ENCODE measurements at places on chromosomes 3 and 15.

- DNase-seq = no peak
Measured at GRCh38 chr3:83496462-83496861, 1462.3 kb upstream of the CADM2 start.

DNA sequence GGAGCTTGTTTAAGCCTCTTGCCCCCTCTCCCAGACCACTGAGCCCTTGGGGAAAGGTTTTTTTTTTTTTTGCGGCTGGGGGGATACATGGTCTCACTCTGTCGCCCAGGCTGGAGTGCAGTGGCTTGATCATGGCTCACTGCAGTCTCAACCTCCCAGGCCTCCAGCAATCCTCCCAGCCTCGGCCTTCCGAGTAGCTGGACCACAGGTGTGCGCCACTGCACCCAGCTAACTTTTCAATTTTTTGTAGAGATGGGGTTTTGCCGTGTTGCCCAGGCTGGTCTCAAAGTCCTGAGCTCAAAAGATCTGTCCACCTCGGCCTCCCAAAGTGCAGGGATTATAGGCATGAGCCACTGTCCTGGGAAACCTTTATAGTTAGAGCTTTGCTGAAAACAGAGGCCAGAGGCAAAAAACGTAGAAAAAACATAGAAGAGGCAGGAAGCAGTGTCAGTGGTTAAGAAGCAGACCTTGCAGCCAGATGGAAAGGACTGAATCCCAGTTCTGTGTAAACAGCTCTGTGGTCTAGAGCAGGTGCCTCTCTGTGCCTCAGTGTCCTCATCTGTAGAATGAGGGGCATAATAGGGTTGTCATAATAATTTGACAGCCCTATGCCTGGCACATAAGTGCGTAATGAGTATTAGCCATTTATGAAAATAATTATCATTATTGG lies 33.1 kb downstream of the CMTM7 start:
- DNase-seq = no peak

GRCh38 chr15:96253006-96253747 lies 77.3 kb upstream of the NR2F2 start:
- no peak for DNase-seq

DNA sequence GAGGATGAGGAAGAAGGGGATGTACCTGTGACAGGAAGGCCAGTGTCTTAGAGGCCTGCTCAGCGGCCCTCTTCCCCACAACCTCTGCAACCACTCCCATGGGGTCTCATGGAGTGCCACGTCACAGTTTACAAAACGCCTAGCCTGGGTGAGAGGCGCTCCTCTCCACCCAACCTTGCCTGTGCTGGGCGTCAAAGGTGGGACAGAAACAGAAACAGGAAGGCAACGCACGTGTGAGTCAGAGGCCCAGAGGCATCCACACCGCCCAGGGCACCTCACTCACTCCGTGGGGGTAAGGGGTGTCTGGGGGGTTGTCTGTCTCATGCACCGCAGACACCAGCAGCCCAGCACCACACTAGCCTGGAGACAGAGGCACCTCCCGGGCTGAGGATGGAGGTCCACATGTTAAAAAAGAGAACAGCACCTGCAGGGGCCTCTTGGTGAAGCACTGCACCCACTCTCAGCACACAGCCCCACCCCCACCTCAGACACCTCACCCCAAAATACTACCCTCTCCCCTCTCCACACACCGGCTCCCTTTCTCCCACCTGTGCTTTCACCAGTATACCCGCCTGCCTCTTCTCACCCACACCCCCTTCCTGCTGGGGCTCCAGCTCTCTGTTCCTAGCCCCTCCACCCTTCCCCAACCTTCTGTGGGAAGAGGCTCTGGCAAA lies 4.7 kb upstream of the CALML4 start:
- no peak for DNase-seq

- DNase-seq = no peak
Measured at GRCh38 chr15:57867970-57868798, 161.7 kb downstream of the POLR2M start.

- no peak for DNase-seq
Measured at GRCh38 chr3:3851621-3852323, 52.5 kb downstream of the LRRN1 start.

DNA sequence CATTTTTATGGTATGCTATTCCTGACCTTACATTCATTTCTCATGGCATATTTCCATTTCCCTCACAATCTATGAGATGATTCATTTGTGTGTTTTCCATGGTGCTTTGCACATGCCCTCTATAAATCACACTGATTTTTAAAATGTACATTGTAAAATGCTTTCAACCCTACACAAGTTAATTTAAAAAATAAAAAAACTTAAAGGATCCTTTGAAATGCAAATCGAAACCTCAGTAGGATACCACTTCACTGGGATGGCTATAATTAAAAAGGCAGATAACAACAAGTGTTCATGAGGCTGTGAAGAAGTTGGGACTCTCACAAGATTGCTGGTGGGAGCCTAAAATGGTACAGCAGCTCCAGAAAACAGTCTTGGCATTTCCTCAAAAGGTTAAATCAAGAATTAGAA lies 83.5 kb downstream of the FMN1 start:
- DNase-seq = no peak

- peak; percentile 35 for DNase-seq
Measured at GRCh38 chr15:68794863-68795262, 25.8 kb downstream of the ANP32A start.

GRCh38 chr3:5212628-5213573 lies 25.4 kb downstream of the EDEM1 start:
- no peak for DNase-seq

DNA sequence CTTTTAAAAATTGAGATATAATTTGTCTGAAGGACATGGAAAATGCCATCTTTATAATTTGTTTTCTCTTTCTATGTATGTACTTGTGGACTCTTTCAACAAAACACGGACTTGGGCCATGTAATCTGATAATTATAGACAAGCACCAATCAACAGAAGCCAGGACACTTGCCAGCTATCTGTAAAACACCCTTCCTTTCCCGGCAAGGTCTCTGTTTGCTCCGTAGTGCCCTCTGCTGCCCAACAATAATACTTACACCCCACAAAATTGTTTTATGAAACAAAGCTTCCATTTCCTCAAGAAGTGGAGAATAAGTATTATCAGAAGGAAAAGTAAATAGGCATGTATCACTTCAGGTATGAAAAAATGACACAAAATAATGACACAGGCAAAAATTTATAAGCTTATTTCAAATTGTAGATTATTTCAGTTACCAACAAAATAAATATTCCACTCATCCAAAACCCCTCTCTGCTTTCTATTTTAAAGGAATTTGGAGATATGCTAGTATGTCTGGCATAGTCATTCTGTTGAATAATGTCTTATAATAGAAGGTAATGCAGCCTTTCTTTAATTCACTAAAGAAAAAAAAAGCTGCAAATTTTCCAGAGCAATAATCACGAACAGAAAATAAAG lies 32.8 kb downstream of the MYH15 start:
- peak; percentile 80 for DNase-seq

GRCh38 chr3:107367353-107367752 lies 9.9 kb upstream of the CCDC54 start:
- peak; percentile 76 for DNase-seq

- no peak for DNase-seq
Measured at GRCh38 chr3:171802590-171802956, 7.7 kb downstream of the PLD1 start.

DNA sequence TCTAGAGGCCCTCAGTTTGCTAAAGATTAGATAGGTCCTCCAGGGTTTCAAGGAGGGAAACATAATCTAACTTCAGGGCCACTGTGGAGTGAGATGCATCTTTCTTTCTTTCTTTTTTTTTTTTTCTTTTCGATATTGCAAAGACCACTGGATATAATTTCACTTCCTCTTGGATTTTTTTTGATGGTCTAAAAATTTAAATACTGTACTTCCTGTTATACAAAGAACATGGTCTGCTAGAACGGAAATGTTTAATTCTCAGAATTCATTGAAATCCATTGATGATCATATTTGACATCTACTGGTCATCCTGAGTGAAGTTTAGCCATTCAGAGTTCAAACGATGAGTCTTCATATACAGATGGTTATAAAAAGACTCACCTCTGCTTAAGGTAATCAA lies 808.8 kb upstream of the LMCD1 start:
- no peak for DNase-seq

- no peak for DNase-seq
Measured at GRCh38 chr3:51397392-51397791, 6.3 kb downstream of the RBM15B start.

GRCh38 chr15:78205856-78206255 lies 28.5 kb downstream of the ACSBG1 start:
- no peak for DNase-seq

GRCh38 chr3:127387556-127388153 lies 99.8 kb upstream of the PRR20G start:
- no peak for DNase-seq

DNA sequence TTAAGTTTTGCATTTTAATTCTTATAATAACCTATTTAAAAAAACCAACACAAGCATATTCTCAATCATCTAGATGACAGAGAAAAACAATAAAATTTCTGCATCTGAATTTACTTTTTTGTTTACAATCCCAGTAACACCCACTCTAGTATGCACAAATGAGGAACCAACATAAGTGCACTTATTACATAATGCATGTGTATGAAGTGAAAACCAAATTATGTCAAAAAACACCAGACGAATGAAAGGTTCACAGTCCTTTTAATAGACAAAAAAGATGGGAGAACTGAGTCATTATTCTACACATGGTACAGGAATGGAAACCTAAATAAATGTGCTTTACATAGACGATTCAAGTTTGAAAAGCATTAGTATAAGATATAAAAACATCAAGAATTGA lies 91.7 kb downstream of the NR1I2 start:
- no peak for DNase-seq

GRCh38 chr3:63089007-63089750 lies 188.9 kb upstream of the SYNPR start:
- no peak for DNase-seq

DNA sequence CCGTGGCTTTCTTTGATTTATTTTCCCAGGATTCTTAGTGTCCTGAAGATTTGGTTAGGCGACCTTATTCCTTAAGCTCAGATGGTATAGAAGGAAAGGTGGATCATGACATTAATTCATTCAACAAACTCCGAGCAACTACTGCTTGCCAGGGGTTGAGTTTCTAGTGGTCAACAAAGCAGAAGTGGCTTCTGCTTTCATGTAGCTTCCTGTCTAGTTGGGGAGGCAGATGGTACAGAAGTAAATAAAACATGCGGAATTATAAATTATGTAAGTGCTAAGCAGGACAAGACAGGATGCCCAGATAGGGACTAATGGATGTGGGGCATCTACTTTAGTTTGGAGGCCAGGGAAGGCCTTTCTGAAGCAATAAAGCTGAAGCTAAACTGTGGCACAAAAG lies 15.6 kb downstream of the EEFSEC start:
- DNase-seq = no peak

DNA sequence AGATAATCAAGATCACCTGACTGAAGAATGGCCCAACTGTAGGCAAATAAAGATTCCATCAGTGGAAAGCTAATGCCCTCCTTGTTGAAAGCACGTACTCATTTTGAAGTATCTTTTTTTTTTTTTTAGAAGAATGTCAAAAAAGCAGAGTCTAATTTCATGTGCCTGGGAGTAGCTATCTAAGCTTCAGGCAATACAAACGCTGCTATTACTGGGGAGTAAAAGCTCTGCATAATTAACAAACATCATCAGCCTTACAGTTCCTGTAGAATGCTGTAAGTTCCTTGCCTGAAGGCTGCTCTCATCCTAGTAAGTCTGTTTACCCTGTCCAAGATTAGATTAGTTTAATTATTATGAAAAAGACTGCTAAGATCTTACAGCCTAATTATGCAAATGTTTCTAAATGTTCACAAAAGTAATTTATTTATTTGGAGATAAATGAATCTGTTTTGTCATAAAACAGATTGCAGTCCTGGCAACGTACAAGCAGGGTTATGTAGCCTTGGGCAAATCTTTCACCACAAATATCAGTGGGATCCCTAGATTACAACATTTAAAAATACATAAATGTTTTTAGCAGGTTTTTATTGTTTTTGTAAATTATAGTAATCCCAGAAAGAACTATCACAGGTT lies 451.3 kb upstream of the AGTR1 start:
- no peak for DNase-seq
